ENCODE measurements at places on chromosomes 12 and 14.

- no peak for DNase-seq
These were observed 19.3 kb downstream of the PPP2R5E start for GRCh38 chr14:63523735-63524426.

GRCh38 chr12:104230304-104231095, 14.9 kb downstream of the TXNRD1 start:
- DNase-seq = no peak

DNA sequence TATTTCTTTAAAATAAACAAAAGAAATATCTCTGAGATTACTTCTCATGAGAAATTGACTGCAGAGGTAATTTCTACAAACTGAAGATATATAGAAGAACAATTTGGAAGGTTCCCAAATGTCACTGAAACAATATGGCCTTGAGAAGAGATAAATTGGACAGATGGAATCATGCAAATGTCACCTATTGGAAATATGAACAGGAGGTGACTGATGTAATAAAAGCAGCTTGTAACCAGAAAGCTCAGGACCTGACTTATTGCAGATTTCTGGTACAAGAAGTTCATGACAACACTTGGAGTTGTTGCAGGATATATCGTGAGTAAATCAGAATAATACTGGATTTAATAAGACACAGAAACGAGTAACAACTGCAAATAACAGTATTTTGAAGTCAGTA, 93.3 kb upstream of the TRHDE start:
- no peak for DNase-seq

DNA sequence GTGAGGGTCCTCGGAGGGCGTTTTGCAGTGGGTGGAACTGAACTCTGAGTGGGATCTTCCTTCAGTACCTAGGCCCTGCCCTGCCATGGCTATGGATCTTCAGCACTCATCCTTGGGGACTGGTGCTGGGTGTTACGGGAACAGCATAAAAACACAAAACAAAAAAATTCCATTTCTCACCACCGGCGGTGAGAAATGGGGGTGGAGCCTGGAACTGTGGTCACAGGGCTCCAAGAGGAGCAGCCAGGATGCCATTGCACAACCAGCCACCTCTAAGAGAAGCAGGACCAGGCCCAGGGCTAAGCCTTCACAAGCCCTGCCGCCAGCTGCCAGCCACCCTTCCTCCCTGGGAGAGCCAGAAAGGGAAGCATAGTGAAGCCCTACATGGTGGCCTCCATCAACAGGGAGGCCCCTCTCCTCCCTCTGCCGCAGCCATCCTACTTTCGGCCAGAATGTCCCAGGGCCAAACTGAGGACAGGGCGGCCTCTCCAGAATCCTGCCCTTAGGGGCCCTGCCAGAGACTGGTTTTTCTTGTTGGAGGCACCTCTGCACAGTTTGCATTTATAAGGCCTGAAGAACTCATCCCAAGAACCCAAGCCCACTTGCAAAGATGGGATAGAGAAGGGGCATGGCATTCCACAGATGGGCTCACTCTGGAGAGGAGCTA, 76.5 kb downstream of the VCPKMT start:
- DNase-seq = no peak

DNA sequence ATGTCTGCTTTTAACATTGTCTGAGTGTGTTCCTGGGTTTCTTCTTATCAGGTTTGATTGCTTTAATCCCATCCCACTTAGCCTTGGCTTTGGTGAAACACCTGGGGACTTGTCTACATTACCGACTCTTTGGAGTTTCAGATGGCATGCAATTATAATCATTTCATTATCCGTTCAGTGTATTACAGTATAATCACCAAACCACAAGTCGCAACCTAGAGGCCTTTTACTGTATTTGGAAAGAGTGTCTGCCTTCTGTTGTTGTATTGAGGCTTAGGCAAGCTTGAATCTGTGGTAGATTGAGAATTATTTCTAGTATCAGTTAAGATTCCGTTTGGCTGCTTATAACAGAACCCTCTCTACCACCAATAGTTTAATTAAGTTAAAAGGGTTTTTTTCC, 103.9 kb downstream of the TGFB3 start:
- DNase-seq = no peak

DNA sequence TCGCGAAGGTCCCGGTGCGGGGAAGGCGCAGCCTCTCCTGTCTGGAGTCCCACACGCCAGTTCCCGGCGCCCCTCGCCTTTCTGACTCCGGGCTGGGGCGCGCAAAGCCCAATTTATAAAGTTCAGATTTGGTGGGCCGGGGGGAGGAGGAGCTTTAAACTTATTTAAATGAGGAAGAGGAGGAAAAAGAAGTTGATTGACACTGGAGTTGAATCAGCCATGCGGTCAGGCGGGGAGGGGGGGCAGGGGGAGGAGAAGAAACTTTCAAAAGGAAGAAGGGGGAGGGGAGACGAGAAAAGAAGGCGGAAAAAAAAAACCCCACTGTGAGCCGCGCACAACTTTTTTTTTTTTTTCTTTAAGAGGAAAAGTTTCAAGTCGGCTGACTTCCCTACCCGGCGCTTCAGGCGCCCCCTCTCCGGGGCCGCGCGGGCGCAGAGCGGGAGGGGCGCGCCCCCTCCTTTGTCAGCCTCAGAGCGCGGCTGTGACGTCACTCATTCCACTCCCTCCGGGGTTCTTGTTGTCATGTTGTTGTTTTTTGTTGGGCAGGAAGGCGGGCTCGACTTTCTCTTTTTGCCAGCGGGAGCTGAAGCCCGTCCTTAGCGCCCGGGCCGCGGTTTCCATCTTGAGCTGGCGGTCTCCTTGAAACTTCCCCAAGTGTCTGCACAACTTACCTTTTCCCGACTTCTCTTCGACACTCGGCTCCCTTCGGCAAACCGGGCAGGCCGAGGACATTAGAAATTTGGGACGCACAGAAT, at the start of gene ZFP36L1:
Gene ZFP36L1 (minus strand): TSS at position 89 of the 755 bp plus-strand sequence. CDS start 129 bp downstream, outside the sequence.
- DNase-seq = peak; percentile 97

DNA sequence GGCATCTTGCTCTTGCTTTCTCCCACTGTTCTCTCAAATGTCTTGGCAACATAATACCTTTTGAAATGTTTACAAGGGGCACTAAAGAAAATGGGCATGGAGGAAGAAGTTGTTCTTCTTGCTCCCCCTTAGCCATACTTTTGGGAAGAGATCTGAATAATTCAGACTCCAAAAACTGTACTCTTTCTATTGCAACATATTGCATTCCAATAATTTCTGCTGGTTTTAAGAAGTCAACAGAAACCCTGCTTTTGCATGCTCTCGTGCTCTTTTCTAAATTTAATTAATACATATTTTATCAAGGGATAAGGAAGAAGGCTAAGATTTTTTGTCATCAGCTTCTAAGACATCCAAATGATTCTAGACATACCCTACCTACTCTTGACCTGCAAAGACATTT, 409.9 kb upstream of the SOX5 start:
- DNase-seq = no peak

DNA sequence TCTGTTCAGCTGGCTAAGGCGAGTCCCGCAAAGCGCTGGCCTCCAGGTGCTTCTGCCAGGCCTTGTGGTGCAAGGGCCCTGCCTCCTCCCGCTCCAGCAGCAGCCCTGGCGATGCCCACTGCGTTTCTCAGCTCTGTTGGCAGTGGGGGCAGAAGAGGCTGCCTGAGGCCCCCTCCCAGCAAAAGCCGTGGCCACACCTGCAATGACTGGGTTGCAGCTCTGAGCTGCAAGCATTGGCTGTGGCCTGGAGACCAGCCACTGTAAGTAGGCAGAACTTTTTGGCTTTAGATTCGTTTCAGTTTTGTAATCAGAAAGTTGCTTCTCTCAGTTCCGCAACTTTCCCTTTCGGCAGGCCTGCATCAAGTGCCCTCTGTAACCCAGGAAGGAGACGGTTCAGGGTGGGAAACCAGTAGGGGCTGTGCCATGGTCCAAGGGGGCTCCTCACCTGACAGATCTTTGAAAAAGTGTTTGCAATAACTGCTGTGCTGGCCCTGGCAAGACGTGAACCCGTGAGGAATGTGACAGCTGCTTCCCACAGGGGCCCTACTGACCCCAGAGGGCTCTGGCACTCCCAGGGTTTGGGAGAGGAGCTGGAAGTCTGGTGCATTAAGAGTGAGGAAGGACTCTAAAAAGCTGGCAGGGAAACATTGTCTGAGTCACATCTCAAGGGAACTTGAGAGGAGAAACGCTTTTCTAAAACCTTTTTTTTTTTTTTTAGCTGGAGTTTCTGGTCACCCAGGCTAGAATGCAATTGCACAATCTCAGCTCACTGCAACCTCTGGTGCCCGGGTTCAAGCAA, 54.5 kb upstream of the MAX start:
- DNase-seq = no peak

DNA sequence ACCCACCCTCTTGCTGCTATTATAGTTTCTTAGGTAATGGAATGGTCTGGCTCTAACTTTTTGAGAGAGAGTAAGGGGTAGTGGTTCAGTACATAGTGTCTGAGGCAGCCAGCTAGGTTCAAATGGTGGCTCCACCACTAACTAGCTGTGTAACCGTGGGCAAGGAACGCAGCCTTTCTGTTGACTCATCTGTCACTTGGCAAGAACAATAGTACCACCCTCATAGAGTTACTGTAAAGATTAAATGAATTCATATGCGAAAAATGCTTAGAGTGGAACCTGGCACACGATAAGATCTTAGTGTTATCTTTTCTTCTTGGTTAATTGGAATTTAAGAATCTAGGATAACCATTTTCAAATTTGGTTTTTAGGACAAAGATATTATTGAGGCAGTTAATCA, 14.0 kb downstream of the CCDC62 start:
- no peak for DNase-seq

- DNase-seq = no peak
These were observed 220.1 kb downstream of the GALC start for GRCh38 chr14:87772854-87773253.

- DNase-seq = no peak
These were observed 57.9 kb upstream of the CCDC91 start for GRCh38 chr12:28132398-28132797.

Measured in muscle of arm (tissue), 14 donors.